ENCODE measurements at places on chromosomes 1 and 21.

- DNase-seq = no peak
Observed at GRCh38 chr1:77100875-77101274, 118.4 kb downstream of the PIGK start.

DNA sequence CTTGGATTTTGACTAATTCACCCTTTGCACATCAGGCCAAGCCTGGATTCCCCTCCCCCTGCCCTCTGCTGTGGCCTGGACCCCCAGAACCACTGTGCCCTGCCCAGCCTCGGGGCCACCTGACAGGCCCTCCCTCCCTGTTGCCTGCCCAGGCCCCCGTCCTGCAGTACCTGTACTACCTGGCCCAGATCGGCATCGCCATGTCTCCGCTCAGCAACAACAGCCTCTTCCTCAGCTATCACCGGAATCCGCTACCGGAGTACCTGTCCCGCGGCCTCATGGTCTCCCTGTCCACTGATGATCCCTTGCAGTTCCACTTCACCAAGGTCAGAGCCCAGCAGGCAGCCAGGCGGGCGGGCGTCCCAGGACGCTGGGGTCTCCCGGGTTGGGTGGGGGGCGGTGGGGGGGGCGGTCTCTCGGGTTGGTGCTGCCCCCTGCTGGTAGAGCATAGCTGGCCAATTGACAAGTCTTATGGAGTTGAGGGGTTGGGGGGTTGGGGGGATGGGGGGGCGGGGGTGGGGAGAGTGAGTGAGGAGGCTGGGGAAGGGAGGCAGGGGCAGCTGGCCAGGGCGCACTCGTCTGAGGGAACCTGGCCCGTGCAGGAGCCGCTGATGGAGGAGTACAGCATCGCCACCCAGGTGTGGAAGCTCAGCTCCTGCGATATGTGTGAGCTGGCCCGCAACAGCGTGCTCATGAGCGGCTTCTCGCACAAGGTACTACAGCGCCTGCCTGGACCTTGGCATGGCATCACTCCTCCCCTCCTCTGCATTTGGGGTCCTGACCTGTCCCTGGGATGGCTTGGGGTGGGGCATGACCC lies 10.7 kb downstream of the AMPD2 start:
- peak; percentile 3 for DNase-seq

- no peak for DNase-seq
Observed at GRCh38 chr1:102970496-102971078, 137.7 kb downstream of the COL11A1 start.

- DNase-seq = peak; percentile 14
Observed at GRCh38 chr1:13699936-13700520, at the start of gene PRDM2. Gene PRDM2, plus strand, starts transcription at chr1:13700188. Its CDS starts 15,418 bp downstream, at chr1:13715606.

DNA sequence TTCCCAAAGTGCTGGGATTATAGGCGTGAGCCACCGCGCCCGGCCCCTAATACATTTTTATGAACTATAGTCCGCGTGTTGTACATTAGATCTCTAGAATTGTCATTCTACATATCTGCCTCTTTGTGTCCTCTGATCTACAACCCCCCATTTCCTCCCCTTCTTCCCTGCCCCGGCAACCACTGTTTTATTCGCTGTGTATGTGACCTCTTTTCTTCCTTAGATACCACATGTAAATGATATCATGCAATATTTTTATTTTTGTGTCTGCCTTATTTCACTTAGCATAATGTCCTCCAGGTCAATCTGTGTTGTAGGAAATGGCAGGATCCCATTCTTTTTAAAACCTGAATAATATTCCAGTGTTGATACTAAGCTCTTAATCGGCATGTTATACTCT lies 99.5 kb upstream of the NRIP1 start:
- no peak for DNase-seq

GRCh38 chr1:162704673-162705424 lies 72.6 kb downstream of the DDR2 start:
- DNase-seq = no peak

- no peak for DNase-seq
Observed at GRCh38 chr1:39688706-39689105, 2.5 kb downstream of the HPCAL4 start.

DNA sequence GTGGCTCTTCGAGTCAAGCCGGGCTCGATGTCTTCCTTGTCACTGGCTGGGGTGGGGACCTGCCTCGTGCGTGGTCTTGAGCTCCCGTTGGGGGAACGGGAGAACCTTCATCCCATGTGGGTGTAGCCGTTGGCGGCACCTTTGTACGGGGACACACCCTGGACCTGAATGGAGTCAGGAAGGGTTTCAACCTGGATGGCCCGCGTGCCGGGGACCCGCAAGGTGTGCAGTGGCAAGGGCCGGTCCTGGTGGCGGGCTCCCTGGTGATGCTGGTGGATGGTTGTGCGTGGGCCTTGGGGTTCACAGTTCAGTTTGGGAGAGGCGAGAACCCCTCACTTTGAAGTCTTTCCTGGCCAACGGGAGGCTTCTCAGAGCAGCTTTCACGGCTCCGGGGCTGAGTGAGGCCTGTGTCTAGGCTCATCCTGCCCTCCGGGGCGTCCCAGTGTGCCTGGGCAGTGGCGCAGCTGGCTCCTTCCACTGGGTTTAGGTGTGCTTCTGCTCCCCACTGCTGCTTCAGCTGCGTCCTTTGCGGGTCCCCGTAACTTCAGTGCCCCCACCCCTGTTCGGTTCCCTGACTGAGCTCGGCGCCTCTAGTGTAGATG lies 11.4 kb downstream of the SKI start:
- DNase-seq = no peak

- no peak for DNase-seq
Observed at GRCh38 chr1:109792056-109792831, 28.5 kb upstream of the EPS8L3 start.

GRCh38 chr1:236389253-236389652 lies 4.8 kb upstream of the EDARADD start:
- peak; percentile 27 for DNase-seq

- no peak for DNase-seq
Observed at GRCh38 chr1:172609528-172609927, 49.4 kb upstream of the FASLG start.

DNA sequence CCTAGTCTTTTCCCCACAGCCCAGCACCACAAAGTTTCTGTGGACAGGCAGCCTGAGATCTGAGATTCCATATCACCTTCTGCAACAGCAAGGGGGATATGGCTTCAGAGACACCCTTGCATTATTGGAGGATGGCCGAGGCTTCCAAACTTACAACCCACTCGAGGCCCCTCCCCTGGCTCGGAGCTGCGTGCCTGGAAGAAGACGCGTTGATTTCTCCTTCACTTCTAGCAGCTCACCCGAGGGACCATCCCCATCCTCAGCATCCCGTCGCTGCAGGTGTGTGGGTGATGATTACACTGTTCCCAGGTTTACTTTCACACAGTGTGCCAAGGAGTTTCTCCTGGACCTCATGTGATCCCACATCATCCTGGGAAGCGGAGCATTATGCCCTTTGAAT lies 277.9 kb downstream of the MATN1 start:
- DNase-seq = no peak

GRCh38 chr1:1275836-1276235 lies 2.2 kb upstream of the UBE2J2 start:
- DNase-seq = no peak

GRCh38 chr1:6419397-6419803 lies 319 bp downstream of the HES2 start:
- DNase-seq = no peak

GRCh38 chr1:151187205-151187604 lies 2.8 kb downstream of the VPS72 start:
- no peak for DNase-seq

DNA sequence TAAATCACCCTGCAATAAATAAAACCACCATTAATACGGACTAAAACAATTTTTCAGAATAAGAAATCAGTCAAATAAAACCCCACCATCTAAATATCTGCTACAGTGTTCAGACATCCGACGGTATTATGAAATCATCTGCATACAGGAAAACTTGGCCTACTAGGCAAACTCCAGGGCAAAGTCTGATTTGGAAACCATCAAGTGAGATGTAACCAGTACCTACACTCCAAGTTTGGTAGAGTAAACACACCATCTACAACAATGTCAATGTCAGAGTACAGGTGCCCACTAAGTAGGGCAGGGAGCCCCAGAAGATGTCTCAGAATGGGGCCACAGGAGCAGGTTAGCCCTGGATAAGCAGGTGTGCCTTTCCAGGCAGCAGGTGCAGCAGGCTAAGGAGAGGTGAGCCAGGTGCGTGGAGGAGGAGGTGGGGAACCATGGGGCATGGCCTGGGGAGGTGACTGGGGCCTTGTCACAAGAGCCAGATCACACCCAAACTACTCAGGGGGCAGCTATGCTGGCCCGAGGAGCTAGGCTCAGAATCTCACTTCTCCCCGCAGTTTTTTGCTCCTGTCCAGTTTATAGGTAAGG lies 59.6 kb downstream of the CAPZB start:
- no peak for DNase-seq

- DNase-seq = no peak
Observed at GRCh38 chr1:54979327-54979891, 1.0 kb upstream of the TMEM61 start.

DNA sequence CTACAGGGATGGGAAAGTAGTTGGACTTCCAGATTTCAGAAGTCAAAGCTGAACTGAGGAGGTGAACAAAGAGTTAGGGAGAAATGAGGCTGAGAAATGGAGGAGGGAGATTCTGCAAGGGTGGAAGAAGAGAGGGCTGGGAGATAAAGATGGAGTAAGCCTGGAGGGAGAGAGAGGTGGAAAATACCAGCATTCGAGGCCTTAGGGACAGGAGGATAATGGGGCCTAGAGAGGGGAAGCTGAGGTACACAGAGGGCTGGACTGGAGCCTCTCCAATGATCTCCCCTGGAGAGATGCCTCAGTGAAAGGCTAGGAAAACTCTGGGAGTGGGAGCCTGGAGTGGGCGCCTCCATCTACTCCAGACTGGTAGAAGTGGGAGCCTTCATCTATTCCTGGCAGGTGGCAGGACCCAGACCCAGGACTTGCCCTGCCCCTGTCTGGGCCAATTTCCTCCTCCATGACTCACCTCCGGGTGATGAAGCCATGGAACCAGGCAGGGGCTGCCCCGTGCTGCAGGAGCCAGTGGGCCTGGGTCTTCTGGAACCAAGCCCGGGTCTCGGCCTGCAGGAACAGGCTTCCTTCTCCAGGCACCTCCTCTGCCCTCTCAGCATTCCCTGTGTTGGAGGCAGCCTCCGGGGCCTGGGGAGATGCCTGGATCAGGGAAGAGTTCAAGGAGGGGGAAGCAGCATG lies 1.9 kb downstream of the SH2D2A start:
- DNase-seq = no peak

DNA sequence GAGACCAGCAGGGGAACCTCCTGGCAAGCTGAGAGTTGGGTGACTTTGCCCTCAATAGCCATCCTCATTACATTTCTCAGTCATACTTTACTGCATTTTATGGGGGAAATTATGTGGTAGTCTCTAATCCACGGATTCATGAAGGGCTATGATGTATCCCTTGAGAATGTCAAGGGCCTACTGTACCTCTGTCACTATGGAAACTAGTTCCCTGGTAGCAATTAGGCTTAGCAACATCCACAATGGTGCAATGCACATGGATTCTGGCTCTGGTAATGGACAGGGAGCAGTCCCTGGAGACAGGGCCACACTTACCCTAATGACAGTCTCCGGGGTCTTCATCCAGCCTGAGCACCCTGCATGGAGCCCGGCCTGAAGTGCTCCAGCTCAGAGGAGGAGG lies 26.5 kb downstream of the LRRN2 start:
- no peak for DNase-seq

GRCh38 chr21:36229181-36229580 lies 72.6 kb downstream of the DOP1B start:
- DNase-seq = peak; percentile 69

- no peak for DNase-seq
Observed at GRCh38 chr1:60088620-60089155, 15.1 kb upstream of the C1orf87 start.

DNA sequence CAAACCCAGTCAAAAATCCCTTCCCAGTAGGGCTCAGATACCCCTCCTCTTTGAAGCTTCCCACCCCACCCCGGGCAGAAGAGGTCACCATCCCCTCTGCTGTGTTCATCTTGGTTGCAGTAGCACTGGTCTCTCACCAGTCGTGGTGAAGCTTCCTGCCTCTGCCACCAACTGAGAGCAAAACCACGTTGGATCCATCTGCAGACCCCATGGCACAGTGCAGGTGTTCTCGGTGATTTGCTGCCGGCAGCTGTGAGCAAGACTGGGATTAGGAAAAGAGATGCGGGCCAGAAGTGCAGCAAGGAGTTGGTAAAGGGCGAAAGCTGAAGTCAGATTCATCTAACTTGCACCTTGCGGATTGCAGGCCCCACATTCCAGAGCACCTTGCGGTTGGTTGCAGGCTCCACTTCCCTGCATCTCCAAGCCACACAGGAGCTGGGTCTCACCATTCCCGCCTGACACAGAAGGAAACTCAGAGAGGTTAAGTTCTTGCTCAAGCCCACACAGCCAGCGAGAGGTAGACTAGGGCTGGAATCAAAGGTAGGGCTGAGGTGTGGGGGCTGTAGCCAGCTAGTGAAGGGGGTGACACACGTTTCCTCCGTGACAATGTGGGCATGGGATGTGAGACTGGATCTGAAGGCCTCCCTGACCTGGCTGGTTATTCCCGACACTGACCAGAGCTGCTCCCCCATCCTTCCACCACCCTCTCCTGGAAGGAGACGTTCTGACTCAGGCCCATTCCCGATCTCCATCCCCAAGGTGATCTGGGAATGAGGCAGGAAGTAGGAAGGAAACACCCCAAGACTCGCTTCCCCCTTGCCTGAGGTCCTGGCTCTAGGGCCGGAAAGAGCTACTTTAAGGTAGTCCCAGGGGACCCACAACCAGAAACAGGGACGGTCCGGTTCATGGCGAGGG lies 3.3 kb upstream of the FAM110D start:
- no peak for DNase-seq

GRCh38 chr21:43880111-43880985 lies 15.3 kb downstream of the AGPAT3 start:
- peak; percentile 90 for DNase-seq

DNA sequence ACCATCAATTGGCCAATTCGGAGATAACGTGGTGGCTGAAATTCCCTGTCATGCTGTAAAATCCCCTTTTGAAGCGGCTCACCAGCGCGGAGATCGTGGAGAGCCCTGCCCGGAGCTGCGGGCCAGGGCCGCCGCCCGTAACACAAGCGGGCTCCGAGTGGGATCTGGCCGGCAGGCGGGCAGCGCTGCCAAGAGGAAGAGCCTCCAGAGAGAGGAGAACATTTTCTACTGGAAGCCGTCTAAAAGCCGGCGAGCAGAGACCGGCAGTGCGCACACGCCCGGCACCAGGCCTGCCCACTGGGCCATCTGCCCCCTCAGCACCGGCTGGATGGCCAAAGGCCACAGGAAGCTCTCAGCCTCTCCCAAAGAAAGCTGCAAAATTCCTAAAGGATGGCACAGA lies 15.5 kb downstream of the SSBP3 start:
- DNase-seq = no peak

GRCh38 chr1:67957066-67957465 lies 93.4 kb downstream of the DIRAS3 start:
- DNase-seq = no peak
